ENCODE measurements at places on chromosomes 5 and 9.

- no peak for DNase-seq
Measured at GRCh38 chr5:36521838-36522745, 84.3 kb upstream of the SLC1A3 start.

GRCh38 chr5:74957906-74958305 lies 91.7 kb upstream of the FAM169A start:
- no peak for DNase-seq

- DNase-seq, result no peak
Measured at GRCh38 chr9:125551781-125552180, 155.2 kb downstream of the MAPKAP1 start.

DNA sequence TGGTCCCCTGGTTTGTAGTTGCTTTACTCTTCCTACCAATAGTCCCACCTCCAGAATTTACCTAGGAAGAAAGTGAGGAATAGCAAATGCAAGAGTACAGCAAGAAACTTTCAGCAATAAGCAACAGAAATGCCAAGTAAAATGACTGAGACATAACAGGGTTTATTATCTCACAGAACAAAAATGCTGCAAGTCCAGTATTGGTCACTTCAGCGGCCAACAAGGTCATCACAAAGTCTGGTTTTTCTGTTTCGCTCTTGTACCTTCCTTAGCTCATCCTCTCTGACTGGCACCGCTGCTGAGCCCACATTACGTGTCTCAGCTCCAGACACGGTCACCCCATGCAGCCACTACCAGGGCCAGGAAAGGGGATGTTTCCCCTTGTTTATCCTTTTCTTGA lies 82.7 kb downstream of the RFK start:
- no peak for DNase-seq

DNA sequence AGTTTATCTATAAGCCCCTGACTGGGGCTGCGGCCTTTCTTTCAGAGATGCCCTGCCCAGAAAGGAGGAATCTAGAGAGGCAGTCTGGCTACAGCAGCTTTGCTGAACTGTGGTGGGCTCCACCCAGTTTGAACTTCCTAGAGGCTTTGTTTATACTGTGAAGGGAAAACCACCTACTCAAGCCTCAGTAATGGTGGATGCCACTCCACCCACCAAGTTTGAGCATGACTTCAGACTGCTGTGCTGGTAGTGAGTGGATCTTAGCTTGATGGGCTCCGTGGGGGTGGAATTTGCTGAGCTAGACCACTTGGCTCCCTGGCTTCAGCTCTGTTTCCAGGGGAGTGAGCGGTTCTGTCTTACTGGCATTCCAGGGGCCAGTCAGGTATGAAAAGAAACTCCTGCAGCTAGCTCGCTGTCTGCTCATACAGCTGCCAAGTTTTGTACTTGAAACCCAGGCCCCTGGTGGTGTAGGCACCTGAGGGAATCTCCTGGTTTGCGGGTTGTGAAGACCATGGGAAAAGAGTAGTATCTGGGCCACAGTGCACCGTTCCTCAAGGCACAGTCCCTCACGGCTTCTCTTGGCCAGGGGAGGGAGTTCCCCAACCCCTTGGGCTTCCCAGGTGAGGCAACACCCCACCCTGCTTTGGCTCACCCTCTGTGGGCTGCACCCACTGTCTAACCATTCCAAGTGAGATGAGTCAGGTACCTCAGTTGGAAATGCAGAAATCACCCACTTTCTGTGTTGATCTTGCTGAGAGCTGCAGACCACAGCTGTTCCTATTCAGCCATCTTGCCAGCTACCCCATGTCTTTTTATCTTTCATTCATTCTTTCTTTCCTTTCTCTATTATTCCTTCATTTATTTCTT lies 211.8 kb upstream of the C9orf72 start:
- DNase-seq, result no peak

DNA sequence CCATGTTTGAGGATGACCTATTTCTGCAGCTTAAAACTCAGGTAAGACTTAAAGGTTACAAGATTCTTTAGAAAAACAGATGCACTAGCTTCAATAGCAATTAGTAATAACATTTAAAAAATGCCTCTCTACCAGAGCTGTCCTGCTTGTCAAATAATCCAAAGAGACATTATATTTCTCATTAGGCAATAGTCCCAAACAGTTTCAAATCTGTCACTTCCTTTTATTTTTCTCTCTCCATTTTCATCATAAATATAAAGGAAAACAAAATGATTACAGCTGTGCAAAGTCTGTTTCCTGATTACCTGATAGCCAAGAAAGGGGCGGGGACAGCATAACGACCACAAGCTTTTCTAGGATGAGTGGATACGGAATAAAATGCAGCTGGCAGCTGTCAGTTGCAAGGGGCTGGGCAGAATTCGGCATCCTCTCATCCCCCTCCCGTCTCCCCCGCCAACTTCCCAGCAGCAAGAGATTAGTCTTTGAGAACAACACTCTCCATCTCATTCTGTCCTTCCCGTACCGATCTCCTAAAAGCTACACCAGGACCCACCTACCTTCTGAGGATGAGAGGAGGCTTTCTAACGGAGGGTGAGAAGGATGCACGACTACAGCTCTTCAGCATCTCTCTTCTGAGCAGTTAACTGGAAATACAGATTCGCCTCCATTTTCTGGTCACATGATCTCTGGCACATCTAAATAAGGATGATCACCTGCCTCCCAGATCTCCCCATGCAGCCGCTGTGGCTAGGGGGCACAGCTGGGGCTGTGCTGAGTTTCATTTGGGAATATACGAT lies 72.5 kb upstream of the PCA3 start:
- peak; percentile 72 for DNase-seq

All from retina (tissue), 1 donor.